ENCODE measurements at places on chromosomes 6 and 20.

GRCh38 chr6:81031416-81031815 lies 721.1 kb downstream of the TENT5A start:
- no peak for DNase-seq

- DNase-seq = no peak
Observed at GRCh38 chr20:44593751-44594150, 11.4 kb downstream of the PKIG start.

DNA sequence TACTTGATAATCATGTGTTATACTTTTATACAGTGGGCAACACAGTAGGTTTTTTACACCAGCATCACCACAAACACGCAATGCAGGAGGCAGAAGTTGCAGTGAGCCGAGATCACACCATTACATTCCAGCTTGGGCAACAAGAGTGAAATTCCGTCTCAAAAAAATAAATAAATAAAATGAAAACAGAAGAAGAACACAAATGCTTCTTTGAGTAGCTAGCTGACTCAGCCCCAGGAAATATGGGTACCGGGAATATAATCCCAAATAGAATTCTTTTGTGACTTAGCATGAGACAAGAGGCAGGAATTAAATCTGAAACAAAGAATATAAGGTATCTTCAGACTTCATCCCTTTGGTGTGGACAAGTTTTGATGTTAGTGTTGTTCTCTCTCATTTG lies 164.2 kb upstream of the ATXN1 start:
- DNase-seq = no peak

GRCh38 chr20:3135507-3136070 lies 24.1 kb downstream of the FASTKD5 start:
- peak; percentile 20 for DNase-seq

- DNase-seq = no peak
Observed at GRCh38 chr6:75431379-75431778, 62.2 kb downstream of the FILIP1 start.

DNA sequence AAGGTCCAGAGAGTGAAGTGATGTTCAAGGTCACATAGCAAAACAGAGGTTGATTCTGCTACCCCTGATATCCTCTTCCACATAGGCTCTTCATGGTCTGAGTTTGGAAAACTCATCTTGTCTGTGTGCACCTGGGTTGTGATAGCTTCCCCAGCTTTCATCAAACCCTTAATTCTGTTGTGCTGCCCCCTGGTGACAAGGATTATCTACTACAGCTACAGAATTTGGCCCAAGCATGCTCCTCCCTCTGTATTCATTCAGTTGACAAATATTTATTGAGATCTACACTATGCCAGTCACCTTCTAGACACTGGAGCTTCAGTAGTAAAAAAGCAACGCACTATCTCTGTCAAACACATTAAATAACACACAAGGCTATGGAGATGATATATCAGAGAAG lies 50.4 kb downstream of the SMPDL3A start:
- peak; percentile 53 for DNase-seq

DNA sequence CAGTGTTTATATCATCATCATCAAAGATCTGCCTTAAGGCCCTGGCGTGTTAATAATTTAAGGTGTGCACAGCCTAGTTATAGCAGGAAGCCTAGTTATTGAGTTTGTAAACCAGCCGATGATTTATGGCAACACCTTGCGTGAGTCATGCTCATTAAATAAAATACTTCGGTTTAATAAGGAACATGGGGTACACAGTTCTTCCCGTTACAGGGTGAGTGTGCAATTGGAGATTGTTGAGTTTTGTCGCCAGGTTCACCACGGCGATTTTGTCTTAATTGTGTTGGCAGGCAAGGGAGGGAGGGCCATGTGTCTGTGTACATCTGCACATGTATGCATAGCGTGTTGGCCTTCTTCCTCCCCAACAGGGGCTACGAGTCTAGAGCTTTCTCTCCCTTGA lies 104.0 kb downstream of the TFAP2A start:
- no peak for DNase-seq

GRCh38 chr6:20661721-20662120 lies 127.5 kb downstream of the CDKAL1 start:
- no peak for DNase-seq

Data from stimulated activated CD4-positive, alpha-beta T cell treated with anti-CD3 and anti-CD28 coated beads, Interleukin-4, amount 100 ng/mL, for 24 hours (primary cell).